Fibroblast of skin of scalp (primary cell): ENCODE measurements at places on chromosomes 3 and 15.

GRCh38 chr3:101423984-101424888 is 88.8 kb downstream of the SENP7 start:
- DNase-seq, result no peak

DNA sequence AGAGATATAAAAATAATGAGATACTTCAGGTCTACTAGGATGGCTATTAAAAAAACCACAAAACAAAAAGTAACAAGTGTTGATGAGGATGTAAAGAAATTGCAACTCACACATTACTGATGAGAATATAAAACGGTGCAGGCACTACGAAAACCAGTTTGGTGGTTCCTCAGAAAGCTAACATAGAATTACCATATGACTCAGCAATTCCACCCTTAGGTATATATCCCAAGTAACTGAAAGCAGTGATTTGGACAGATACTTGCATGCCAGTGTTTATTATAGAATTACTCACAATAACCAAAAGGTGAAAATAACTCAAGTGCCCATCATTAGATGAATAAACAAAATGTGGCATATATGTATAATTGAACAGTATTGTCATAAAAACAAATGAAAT is 87.5 kb upstream of the MELTF start:
- DNase-seq, result no peak

GRCh38 chr15:29724026-29724425 is 98.2 kb downstream of the TJP1 start:
- DNase-seq, result no peak

- no peak for DNase-seq
Measured at GRCh38 chr3:68764554-68764953, 167.8 kb downstream of the TAFA4 start.

DNA sequence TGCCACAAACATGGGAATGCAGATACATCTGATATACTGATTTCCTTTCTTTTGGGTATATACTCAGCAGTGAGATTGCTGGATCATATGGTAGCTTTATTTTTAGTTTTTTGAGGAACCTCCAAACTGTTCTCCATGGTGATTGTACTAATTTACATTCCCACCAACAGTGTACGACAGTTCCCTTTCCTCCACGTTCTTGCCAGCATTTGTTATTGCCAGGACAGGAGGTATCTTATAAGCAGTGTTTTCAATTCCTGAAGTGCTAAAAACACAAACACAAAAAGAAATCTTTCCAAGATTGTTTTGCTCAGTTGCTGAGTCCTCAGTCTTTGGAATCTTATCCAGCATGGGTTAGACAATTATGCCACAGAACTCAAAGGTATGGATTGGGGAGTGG is 13.5 kb downstream of the GTF2E1 start:
- DNase-seq, result no peak

DNA sequence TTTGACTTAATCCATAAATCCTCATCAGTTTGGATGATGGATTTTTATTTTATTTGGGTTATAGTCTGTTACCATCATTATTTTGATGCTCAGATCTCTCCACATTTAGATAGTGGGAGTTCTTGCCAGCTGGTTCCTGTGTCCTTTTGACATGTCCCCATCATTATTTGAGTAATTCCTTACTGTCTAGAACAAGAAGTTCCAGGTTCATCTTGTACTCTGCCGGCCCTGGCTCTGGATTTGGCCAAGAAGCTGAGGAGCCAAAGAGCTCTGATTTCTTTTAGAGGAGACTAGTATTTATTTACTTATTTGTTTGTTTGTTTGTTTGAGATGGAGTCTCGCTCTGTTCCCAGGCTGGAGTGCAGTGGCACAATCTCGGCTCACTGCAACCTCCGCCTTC is 54.3 kb downstream of the PTPRG start:
- DNase-seq, result no peak

DNA sequence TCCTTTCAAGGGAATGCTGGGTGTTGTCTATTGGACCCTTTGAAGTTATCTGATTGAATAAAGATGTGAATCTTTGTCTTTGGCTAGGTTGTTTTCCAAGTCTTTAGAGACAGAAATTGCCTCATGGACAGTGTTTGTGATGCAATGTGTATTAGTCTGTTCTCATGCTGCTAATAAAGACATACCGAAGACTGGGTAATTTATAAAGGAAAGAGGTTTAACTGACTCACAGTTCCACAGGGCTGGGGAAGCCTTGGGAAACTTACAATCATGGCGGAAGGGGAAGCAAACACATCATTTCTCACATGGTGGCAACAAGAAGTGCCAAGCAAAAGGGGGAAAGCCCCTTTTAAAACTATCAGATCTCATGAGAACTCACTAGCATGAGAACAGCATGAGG is 88.8 kb upstream of the PLXND1 start:
- no peak for DNase-seq

GRCh38 chr3:186251948-186252619 is 110.0 kb downstream of the DGKG start:
- no peak for DNase-seq

GRCh38 chr3:40045051-40045450 is 235.6 kb downstream of the MYRIP start:
- DNase-seq, result peak; percentile 28

- DNase-seq, result peak; percentile 18
Measured at GRCh38 chr3:50436114-50436674, 67.2 kb downstream of the CACNA2D2 start.

GRCh38 chr3:11331101-11331500 is 58.9 kb downstream of the ATG7 start:
- no peak for DNase-seq

DNA sequence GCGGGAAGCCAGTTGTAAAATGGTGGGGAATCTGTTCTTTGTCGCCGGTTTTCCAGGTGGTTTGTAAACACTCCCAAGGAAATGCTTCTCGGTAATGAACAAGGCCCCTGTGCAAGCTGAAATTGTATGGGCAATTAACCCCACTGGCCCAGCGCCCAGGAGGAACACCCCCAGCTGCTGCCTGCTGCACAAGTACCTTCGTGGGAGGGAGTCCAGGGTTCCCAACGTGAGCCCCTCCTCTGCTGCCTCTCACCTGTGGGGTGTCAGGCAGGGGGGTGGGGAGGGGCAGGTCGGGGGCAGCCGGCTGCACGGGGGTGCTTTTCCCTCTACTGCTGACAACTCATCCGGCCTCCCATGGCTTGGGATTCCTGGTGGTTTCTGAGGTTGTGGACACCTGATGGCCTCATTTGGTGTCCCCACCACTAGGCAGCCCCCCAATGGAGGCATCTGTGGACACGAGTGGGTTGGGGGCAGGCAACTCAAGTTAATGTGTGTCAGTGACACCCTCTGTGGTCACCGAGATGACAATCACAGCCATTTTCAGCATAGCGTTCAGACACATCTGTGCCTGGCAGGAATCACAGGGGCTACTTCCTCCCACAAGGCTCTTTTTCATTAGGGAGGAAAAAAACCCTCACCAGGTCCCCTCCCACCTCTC is 35.6 kb upstream of the PRR23E start:
- no peak for DNase-seq

GRCh38 chr3:65914740-65915367 is 123.9 kb downstream of the MAGI1 start:
- peak; percentile 11 for DNase-seq

- no peak for DNase-seq
Measured at GRCh38 chr3:68210635-68211034, 556.2 kb upstream of the SUCLG2 start.

DNA sequence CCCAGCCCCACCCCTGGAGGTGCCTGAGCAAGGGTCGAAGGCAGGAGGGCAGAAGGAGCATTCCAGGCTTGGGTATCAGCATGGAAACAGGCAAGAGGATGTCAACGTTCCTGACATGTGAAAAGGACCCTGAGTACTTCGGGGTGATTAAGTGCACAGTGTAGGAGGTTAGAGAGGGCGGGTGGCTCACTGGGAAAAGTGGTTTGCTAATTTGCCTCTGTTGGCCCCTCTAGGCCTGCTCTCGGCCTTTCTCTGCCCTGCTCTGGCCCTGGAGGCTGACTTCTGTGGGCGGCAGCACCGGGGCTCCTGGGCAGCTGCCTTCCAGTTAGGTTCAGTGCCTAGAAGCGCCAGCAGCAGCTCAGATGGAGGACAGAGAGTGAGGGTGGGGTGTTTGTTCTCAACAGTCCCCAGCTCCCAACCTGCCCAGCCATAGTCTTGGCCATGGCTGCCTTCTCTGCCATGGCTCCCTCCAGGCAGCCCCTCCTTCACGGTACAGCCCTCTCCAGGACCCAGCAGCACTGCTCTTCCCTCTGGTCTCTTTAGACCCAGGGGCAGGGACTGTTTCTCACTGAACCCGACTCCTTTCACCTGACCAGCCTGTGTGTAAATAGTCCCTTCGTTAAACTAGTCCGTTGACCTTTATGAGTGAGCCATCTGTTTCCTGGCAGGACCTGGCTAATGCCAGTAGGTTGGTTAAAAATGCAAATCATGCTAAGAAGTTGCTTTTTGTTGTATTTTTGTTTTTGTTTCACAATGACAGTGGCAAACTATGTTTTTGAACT is 107.1 kb upstream of the TPM1 start:
- DNase-seq, result no peak

- DNase-seq, result no peak
Measured at GRCh38 chr3:184360929-184361531, 375 bp downstream of the CLCN2 start.

GRCh38 chr15:70348581-70349344 is 251.0 kb upstream of the TLE3 start:
- no peak for DNase-seq

- DNase-seq, result no peak
Measured at GRCh38 chr3:14376348-14377043, 25.9 kb upstream of the SLC6A6 start.

GRCh38 chr3:99637016-99637367 is 1.4 kb upstream of the COL8A1 start:
- no peak for DNase-seq

- DNase-seq, result no peak
Measured at GRCh38 chr3:72289692-72290071, 504.7 kb upstream of the PROK2 start.

- DNase-seq, result no peak
Measured at GRCh38 chr3:137852391-137852830, 88.3 kb downstream of the SOX14 start.

- DNase-seq, result no peak
Measured at GRCh38 chr15:101156061-101156460, 95.8 kb downstream of the CHSY1 start.

GRCh38 chr3:183464480-183464879 is 36.1 kb upstream of the MCF2L2 start:
- DNase-seq, result no peak

DNA sequence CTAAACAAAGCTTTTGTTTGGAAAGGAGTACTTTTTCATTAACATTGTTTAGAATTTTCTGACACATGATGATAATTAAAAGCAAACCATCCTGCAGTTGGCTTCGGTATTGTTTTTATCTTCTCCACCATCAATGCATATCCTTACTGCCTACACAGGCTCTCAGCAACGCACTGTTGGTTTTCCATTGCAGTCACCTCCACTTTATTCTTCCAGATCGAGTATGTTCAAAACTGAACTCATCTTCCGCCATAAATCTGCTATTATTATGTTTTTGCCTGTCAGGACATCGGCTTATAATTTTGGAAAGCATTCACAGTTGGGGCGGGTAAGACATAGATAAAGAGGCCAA is 589 bp upstream of the SENP5 start:
- no peak for DNase-seq

DNA sequence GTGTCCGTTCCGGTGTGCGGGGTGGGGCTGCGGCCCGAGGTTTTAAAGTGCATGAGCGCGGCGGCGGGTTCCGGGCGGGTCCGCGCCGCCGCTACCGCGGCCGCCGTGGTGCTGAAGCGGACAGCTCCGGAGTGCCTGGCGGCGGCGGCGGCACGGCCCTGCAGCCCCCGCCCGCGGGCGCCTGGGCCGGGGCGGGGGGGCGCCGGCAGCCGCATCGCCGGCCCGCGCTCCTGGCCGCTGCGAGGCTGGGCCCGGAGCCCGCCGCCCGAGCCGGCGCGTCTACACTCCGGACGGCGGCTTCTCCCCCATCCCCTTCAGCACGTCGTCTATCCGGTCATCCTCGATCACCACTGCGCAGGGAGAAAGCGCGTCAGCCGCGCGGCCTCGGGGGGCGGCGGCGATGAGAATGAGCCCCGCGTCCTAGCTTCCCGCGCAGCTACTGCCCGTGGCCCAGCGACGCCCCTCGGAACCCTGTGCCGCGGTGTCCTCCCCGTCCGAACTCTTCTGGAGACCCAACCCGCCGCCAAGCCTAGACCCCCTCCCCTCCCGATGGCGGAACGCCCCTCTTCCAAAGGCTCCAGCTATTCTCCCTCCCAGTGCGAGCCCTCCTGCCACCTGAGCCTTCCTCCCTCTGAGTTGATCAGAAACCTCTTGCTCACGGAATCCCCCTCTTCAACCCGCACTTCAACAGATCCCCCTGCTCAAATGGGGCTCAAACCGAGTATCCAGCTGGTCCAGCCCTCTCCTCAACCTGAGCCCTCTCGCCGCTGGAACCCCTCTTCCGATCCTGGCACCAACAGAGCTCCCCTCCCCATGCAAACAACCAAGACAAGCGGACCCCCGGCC is 1.3 kb downstream of the CAMK2N2 start:
- peak; percentile 36 for DNase-seq

DNA sequence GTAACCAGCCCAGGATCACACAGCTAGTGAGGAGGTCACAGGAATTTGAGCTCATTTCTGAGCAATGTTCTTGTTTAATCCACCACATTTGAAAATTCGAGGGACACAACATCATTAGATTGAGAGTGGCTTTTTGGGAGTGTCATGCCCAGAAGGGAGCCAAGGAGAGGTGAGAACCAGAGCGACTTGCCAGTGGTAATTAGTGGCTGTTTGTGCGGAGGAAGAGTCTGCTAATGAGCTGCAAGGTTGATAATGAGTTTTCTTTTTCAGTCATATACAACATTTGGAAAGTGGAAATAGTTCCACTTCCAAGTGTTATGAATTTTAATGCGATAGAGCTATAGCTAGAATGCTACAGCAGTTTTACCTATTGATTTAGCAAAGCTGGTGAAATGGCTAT is 19.7 kb downstream of the GABRA5 start:
- DNase-seq, result no peak

GRCh38 chr3:16200411-16200810 is 25.9 kb downstream of the GALNT15 start:
- no peak for DNase-seq

- DNase-seq, result peak; percentile 93
Measured at GRCh38 chr15:51726302-51727073, 11.0 kb downstream of the LYSMD2 start.
